Common myeloid progenitor, CD34-positive (primary cell): ENCODE measurements at places on chromosomes 3 and 15.

DNA sequence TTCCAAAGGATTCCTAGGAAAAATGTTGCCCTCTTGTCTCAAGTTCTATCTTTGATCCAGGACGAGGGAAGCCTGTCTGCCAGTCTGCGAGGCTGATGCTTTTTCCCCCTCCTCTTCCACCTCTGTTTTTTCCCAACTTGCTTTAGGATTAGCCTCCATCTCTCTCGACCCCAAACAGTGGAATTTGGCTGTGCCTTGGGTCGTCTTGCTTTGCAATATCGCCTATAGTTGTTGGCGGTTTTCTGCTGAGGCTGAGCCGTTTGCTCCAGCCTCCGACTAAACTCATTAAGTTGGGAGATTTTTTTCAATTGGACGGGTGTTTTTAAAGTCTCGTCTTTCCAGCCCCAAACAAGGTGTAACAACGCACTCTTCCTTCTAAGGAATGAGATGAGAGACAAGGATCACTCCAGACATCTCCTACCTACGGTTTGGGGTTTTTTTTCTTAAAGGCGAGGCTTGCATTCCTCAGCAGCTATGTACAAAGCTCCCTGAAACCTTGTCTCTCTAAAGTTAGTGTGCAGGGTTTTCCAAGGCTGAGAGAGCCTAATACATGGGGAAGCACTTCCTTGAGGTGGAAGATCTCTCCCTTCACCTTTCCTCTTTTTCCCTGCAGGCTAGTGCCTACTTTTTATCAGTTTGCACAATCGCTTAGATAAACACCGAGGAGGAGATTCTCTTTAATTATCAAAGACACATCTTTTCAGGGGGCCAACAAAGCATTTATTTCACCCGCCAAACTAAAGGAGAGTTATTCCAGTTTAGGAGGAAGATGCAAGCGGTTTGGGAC lies 4.8 kb upstream of the NR2F2 start:
- DNase-seq, result no peak

DNA sequence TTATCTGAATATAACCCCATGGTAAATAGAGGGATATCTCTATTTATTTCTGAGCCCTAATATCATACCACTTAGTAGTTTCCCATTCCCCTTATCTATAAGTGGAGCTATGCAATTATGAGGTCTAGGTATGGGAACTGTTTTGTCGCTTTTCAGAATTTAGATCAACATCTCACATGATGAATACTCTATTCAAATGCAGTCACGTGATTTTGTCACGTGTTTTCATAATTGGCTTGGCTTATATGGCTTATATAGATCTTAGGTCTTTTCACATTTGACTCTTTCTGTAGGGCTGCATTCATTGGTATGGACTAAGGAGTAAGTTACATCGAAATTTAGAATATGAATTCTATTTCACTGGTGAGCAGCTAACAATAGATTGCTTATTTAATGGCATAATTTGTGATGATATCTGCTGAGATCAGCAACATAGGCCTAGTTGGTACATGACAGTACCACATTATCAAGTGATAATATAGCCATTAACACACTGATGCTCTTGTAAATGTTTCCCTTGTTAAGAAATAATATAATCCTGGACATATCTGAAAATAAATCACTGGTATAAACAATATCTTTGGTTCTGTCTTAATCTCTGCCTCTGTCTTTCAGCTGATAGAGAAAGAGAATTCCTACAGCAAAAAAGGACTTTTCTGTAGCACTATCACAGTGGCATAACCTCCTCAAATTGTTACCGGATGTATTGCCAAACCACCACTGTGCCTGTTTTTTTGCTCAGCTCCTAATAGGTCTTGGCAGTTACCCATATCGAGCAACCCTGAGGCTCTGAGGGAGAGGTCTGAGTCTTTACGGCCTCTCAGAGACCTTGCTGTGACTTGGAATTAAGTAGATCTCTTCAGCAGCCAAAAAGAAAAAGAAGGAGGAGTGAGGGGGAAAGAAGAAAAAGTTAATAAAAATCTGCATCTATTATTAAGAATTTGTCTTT lies 357.1 kb downstream of the ZPLD1 start:
- DNase-seq, result no peak

DNA sequence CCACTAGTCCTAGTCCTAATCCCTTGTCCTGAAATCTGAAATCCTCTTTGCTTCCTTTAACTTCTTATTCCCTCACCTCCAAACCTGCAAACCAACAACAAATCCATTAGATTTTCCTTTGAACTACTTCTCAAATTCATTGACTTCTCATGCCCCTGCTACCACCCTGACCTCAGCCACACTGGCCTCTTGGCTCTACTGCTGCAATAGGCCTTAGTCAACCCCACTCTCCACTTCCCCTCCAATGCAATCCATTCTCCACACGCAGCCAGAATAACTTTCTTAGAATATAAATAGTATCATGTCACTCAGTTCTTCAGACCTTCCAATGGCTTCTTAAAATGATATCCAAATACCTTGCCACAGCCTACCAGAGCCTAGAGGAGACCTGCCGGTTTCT lies 131.1 kb upstream of the GADL1 start:
- no peak for DNase-seq

DNA sequence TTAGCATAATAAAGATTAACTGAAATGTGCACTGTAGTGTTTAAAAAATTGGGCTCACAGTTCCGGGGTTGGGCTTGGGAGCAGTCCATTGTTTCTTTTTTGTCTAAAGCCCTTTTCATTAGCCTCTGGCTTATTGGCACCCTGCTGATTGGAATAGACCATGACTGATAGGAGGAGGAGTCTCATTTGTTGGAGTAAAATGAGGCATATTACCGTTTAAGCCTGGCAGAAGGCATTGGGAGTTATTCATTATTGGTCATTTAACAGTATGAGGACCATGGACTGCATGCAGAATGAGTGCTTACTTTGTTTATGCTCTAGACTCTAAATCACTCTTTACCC lies 139.0 kb upstream of the CGNL1 start:
- DNase-seq, result no peak

DNA sequence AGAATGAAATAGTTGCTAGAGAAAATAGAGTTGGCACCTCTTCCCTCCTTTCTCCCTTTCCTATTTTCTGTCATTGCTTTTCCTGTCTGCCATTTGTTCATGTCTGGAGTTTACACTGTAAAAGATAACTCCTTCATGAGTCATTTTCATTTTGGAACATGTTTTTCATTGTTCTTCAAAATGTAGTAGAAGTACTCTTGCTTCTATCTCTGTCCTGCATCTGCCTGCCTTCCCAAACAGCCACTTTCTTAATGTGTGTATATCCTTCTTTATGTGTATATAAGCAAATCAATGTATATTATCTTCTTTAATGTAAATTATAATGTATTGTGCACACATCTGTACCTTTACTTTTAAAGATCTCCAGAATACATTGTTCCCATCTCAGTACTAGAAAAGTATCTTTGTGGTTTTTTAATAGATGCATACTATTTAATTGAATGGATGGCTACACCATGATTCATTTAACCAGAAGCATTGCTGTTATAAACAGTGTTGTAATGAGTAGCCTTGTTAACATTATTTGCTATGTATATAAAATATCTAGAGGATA lies 41.1 kb downstream of the TSC22D2 start:
- peak; percentile 41 for DNase-seq

GRCh38 chr15:91630090-91630489 lies 223.4 kb upstream of the SLCO3A1 start:
- no peak for DNase-seq

DNA sequence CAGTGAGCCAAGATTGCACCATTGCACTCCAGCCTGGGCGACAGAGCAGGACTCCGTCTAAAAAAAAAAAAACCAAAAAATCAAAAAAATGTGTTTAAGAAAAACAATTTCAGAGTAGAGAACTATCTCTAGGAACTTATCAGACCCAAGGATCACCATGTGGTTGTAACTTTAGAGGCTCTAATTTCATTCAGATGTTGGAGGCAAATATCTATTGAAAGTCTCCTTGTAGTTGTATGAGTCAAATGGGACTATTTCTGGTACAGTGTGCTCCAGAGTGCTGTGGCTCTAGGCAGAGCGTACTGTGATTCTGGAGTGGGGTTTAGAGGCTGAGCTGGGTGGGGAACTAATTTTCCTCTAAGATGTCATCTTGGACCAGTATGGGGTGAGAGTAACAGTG lies 398.7 kb downstream of the SHQ1 start:
- no peak for DNase-seq

DNA sequence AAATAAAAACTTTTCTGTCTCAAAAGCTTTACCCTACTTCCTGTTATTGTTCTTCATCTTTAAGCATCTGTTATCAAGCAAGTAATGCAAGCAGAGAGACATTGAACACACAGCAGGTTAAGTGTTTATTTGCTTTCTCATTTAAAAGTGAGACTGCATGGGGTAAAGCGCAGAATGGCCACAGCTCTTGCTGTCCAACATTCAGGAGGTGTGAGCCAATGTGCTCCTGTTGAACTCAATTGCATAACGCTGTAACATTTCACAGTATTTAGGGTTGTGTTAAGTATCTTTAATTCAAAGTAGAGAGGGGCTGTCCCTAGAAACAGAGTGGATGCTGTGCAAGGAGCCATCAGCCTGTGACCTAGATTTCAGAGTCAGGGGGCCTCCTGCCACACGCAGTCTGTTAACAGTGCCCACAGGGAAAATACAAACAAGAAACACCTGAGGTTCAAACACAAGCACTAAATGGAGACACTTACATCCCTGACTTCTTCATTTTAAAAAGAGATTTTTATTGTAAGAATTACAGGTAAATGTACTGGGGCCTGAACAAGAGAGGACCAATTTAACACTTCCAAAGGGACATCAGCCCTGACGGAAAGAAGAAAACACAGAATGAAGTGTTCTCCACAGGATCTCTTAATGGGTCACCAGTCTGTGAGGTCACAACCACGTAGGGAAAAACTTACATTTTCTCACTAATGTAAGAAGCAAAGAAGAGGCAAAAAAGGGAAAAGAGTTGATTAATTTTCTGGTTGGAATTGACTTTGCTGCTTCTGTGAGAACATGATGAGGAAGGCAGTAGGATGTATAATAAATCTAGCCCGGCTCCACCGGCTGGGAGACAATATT lies 815.1 kb downstream of the VGLL3 start:
- no peak for DNase-seq

- no peak for DNase-seq
These were observed 39.6 kb downstream of the RASGRF1 start for GRCh38 chr15:79051029-79051428.

DNA sequence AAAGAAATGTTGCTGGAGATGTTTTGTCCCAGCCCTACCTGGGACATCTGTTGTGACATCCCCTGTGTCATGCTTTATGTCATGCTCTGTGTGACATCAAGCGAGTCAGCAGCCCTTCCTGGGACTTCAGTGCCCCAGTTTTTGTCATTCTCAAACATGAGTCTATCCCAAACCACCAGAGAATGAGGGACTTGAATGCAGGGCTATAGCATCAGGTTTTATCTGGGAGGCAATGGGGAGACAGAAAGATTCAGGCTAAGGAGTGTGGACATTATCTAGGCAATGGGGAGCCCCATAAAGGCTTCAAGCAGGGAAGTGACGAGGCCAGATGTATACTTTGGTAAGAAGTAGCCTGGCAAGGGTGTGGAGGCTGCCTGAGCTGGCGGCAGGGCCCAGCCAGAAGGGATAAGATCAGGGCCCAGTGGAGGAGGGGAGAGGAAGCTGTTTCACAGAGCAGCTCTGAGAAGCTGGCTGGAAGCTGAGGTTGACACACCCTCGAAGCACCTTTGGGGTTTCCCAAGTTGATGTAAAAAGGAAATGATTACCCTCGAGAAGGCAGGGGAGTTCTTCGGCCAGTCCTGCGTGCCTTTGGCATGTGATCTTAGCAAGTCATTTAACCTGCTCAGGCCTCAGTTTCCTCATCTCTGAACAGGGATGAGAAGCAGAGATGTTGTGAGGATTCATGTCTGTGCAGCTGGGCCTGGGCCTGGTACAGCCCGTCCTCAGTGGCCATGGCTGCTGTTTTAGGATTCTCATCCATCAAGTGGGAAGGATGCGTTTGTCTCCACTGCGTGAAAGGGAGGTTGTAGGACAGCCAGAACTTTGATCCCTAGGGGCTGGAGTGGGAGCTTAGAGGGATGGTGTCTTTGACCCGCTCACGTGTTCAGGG lies 34.3 kb downstream of the IRAK2 start:
- peak; percentile 82 for DNase-seq

- no peak for DNase-seq
These were observed 515.4 kb downstream of the FOXP1 start for GRCh38 chr3:71067977-71068654.

GRCh38 chr3:194939532-194939909 lies 253.8 kb downstream of the FAM43A start:
- no peak for DNase-seq

DNA sequence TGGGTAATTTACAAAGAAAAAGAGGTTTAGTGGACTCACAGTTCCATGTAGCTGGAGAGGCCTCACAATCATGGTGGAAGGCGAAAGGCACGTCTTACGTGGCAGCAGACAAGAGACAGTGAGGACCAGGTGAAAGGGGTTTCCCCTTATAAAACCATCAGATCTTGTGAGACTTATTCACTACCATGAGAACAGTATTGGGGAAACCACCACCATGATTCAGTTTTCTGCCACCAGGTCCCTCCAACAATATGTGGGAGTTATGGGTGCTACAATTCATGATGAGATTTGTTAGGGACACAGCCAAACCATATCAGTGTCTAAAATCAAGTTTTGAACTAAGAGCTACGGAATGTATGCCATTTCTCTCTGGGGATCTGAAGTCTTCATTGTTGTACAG lies 354.8 kb upstream of the C2CD4B start:
- DNase-seq, result no peak
